Lung (tissue), 17 donors: ENCODE measurements at places on chromosomes 2 and 18. TPM values are rescaled to one million over a fixed set of nuclear protein-coding genes. Genes with fewer than 3 reads are reported as not detected.

TTC21B gene
- 22.4 TPM for total RNA-seq

CPLX4 gene
- total RNA-seq: not detected

SCRN3 gene
- 34.0 TPM for total RNA-seq

WDR33 gene
- 42.4 TPM for total RNA-seq

TRIM54 gene
- total RNA-seq: 0.48 TPM

SLC39A10 gene
- total RNA-seq: 26.3 TPM

MROH2A gene
- 0.80 TPM for total RNA-seq

SRD5A2 gene
- total RNA-seq: 2.9 TPM

HOXD3 gene
- 2.5 TPM for total RNA-seq

CHRND gene
- not detected for total RNA-seq

KRTCAP3 gene
- 37.9 TPM for total RNA-seq

SLC4A3 gene
- 1.8 TPM for total RNA-seq

CKAP2L gene
- 4.0 TPM for total RNA-seq

ARHGAP25 gene
- 17.1 TPM for total RNA-seq

B3GNT7 gene
- 32.9 TPM for total RNA-seq

UGT1A10 gene
- not detected for total RNA-seq

DNA sequence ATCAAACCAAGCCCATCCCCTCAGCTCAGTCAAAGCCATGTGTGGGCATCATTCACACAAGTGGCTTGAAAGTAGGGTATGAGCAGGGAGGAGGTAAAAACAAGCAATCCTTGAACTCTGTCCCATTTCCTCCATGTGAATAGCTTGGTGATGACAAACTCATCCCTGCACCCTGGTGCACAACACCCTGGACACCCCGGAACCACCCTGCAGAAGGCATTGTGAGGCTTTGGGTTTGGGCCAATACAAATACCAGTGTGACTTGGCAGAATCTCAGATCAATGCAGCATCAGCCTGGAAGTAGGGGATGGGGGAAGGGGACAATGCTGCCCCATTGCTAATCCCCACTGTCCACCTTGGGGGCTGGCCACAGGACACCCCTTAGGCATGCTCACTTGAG, 28.6 kb downstream of the TGFA start:
- no peak for DNase-seq

- no peak for DNase-seq
These were observed 66.6 kb upstream of the SNTG2 start for GRCh38 chr2:883803-884748.

DNA sequence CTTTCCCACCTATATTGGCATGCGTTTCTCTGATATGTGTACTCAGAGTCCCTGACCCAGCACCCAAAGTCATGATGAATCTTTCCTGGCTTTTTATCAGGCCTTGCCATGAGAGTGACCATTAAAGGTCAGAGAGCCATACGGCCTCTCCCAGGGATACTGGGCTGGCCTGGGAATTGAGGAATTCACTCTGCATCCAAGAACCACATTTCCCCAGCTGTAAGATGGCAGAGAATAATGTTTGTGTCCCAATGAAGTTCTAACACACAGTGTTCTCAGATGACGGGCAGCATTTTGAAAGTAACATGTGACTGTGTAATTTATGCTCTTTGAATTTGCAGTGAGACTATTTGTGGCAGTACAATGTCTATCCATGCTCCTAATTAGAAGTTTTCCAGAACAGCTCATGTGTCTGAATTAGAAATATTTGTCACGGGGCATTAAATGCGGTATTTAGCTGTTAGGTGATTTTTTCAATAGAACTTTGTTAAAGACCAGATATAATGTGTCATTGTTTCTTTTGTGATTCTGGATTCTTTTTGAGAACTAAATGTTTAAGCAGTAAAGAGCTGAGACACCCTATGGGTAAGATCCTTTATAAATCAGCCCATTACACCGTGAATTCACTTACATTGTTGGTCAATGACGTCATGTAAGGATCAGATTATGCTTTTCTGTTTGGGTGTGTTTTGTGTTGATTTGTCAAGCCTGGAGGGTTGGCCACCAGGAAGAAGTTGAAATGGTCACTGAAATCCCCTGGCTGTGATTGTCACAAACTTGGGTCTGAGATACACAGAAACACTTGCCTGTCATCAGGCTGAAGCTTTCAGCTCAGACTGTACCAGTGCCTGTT, 7.3 kb upstream of the SLC3A1 start:
- DNase-seq: no peak

GRCh38 chr2:241613017-241613780, 23.8 kb downstream of the THAP4 start:
- peak; percentile 92 for DNase-seq

- no peak for DNase-seq
These were observed 73.0 kb upstream of the EPB41L5 start for GRCh38 chr2:119939915-119940314.

DNA sequence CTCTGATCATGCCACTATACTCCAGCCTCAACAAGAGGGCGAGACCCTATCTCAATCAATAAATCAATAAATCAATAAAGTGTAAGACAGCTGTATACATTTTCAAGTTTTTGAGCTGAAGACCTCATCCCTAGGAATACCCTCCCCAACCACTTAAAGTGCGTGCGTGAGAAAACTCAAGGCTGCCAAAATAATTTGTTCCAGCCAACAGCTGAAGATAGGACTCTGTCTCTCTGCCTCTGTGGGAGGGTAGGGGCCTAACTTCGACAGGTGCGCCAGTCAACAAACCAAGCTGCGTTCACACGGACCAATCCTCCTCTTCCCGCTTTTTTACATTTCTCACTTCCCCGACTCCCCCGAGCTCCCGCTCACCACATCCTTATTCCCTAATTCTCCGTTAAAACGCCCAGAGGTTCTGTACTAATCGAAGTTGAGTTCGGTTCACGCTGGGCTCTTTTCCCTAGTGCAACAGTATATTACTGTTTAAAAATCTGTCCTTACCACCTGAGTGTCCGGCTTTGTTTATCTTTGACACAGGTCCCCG, 618 bp downstream of the POLR2D start:
- DNase-seq: peak; percentile 24

DNA sequence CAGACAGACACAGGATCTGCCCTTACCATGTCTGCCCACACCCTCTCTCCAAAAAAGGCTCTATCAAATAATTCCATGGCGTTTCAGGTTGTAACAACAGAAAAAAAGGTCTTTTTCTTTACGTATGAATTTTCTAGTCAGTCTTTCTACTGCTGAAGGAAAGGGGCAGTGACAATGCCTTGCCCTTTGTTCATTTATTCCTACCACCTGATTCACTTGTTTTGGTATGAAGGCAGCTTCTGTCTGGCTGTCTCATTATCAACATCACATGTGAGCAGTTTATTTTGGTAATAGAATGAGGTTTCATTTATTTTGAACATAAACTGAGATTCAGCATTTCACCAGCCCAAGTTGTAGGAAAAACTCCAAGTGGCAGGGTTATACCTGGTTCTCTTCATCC, 94.3 kb upstream of the KLF7 start:
- no peak for DNase-seq

GRCh38 chr2:234060236-234060635, 9.7 kb downstream of the SPP2 start:
- DNase-seq: no peak

- DNase-seq: no peak
These were observed 91.0 kb upstream of the CCBE1 start for GRCh38 chr18:59787998-59788790.

DNA sequence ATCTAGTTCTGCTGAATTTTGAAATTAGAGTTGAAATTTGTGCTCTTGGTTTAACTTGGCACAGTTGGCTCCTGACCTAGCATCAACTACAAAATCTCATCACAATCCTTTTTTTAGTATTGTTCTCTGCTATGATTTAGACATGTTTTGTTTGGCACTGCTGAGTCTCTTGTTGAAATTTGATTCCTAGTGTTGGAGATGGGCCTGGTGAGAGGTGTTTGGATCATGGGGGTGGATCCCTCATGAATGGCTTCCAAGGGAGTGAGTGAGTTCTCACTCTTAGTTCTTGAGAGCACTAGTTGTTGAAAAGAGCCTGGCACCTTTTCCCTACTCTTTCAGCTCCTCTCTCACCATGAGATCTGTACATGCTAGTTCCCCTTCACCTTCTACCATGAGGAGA, 605.6 kb upstream of the SLC39A10 start:
- DNase-seq: no peak

DNA sequence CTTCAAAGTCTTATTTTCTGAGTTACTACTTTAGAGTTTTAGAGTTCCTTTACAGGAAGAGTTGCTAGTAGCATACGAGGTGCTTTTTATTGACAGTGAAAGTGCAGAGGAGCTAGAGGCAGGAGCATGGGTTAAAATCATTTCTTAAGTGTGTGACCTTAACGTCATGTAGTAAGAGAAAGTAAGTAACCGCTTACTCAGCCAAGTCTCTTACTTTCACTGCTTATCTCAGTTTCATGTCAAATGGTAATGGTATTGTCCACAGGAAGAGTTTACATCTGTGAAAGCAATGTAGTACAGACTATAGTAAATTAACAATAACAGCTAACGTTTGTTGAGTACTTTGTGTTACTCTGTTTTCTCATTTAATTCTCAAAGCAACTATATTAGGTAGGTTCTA, 12.6 kb downstream of the NDUFAF7 start:
- DNase-seq: no peak

GRCh38 chr18:59814891-59815290, 84.9 kb upstream of the PMAIP1 start:
- no peak for DNase-seq

GRCh38 chr18:67519592-67519991, 3.1 kb upstream of the DSEL start:
- DNase-seq: peak; percentile 26

DNA sequence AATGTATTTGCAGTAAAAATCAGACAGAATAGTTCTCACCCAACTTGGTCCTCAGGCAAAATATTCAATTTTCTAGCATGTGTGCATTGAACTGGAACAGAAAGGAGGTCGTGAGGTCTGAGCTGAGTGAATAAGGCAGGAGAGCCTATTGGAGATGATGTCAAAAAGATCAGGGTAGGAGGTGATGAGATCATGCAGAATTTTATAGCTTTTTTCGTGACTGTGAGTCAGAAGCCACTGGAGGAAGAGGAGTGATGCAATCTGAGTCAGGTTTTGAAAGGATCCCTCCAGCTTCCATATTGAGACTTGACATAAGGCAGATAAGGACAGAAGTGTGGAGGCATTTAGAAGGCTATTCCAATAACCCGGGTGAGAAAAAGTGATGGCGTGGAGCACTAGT, 299.5 kb upstream of the SOX11 start:
- DNase-seq: no peak

GRCh38 chr18:79523736-79524180, 128.0 kb downstream of the NFATC1 start:
- no peak for DNase-seq

GRCh38 chr2:30883184-30883583, 75.9 kb upstream of the CAPN13 start:
- no peak for DNase-seq

DNA sequence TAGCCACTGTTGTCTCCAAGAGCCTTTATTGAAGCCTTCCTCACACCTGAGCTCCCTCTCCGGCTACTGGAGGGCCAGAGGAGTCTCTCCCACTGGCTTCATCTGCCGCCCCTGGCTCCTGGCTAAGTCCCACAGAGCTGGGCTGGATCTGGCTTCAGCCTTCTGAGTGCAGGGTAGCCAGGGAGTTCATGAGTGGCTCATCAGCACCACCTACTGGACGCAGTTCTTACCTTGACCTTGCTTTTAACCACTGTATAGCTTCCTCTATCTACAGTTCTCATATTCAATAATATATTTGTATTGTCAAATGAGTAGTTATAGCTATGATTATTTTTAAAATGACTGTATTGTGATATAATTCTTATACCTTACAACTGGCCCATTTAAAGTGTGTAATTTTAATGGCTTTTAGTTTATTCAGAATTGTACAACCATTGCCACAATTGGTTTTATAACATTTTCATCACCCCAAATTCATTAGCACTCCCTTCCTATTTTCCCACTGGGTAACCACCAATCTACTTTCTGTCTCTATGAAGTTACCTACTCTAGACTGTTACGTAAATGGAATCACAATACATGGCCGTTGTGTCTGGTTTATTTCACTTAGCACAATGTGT, 17.7 kb downstream of the CNDP1 start:
- peak; percentile 93 for DNase-seq

DNA sequence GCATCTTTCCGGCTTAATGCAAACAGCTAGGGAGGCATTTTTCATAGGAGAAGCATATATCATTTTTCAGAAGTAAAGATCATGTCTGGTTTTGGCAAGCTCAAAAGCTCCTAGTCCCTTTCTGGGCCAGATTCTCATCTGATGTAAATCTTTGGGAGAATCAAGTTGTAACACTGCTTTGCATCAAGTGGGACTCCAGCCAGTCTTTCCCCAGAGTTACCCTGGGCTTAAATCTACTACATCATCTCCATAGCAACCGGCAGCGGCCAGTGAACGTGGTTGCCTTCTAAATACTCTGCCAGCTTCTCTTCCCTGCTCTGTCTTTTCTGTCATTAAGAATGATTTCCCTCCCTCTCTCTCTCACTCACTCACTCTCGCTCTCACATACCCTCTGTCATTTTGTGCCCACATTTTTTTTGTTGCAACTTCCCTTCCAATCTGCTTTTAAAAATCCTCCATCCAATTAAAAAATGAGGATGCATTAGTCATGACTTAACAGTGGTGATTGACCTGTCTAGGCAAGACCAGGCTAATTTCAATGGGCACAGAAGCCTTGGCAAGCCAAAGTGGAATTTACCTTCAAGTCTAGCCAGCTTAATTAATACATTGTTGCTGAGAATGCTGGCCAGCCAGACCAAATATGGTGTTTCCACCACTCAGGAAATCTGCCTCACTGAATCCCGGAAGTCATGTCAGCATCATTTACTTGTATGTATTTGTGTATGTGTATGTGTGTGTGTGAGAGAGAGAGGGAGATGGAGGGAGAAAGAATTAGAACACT, 93.0 kb downstream of the NRP2 start:
- peak; percentile 92 for DNase-seq

- peak; percentile 7 for DNase-seq
These were observed 15.0 kb upstream of the SERPINB3 start for GRCh38 chr18:63676526-63677323.

GRCh38 chr2:175599966-175600831, 401.9 kb downstream of the LNPK start:
- DNase-seq: peak; percentile 73

GRCh38 chr2:212146416-212146815, 392.2 kb downstream of the ERBB4 start:
- no peak for DNase-seq

- DNase-seq: no peak
These were observed 8.0 kb upstream of the TMEM214 start for GRCh38 chr2:27024812-27025211.
